ENCODE measurements at places on chromosomes 6 and 20. TPM values are rescaled to one million over a fixed set of nuclear protein-coding genes. Genes with fewer than 3 reads are reported as not detected.

- no peaks in the 10 kb centered on the region for H3K4me1 ChIP-seq
- no peak overlapping the region for H3K27ac ChIP-seq
- DNase-seq: no peak
- H3K4me3 ChIP-seq: no peak overlapping the region
These were observed 83.4 kb downstream of the OPN5 start for GRCh38 chr6:47865206-47865605.

Gene TMEM244
- not detected for total RNA-seq

DNA sequence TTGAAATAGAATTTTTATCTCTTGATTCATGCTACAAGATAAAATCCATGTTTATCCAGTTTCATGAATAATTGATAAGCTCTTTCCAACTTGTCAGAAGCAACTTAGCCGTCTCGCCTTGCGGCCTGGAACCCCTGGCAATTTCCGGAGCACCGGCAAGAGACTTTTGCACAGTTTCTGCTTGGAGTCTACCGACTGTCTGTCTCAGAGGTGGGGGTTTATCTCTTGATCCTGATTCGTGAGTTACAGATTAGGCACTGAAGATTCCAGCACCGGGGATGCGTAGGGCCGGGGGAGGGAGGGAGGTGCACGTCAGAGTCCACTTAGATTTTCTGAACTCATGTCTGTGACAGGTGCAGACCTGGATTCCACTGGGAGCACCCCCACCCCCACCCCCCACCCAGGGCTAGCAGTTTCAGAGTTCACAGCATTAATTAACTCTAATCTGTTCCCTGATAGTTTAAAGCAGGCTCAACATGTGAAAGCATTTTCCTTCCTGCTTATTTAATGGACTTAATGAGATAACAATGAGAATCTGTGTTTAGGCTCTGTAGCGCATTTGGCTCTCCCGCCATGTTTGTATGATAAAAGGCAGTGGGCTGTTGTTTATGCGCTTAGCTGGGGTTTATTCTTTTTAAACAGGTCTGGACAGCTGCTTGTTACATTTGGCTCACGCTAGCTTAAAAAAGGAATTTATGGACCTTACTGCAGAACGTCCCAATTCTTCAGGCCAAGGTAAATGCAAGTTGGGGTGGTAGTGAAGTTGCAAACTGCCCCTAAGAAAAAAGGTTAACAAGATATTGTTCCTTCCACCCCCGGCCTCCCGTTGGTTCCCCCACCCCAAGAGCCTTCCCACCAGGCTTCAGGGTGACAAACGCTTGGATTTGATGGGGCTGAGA is 8.1 kb upstream of the APCDD1L start:
- H3K27ac ChIP-seq: peak overlapping the region; percentile 89
- H3K4me3 ChIP-seq: no peak overlapping the region
- peaks cover 40% of the 10 kb centered on the region for H3K36me3 ChIP-seq
- H3K27me3 ChIP-seq: peaks cover 2% of the 10 kb centered on the region
- H3K4me1 ChIP-seq: peaks cover 39% of the 10 kb centered on the region

Gene PTCRA
- not detected for total RNA-seq

Gene CDSN
- not detected for total RNA-seq

DNA sequence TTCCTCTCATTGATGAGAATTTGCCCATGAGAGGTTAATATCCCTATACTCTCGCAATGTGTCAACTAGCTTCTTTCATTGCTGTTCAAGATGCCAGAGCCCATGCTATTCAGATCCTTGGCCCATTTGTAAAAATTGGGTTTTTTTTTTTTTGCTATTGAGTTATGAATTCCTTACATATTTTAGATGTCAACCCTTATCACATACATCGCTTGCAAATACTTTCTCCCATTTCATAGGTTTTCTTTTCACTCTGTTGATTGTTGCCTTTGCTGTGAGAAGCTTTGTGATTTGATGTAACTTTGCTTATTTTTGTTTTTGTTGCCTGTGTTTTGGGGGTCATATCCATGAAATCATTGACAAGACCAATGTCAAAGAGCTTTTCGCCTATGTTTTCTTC is 32.2 kb upstream of the IPCEF1 start:
- peaks cover 3% of the 10 kb centered on the region for H3K27me3 ChIP-seq
- H3K4me3 ChIP-seq: no peak overlapping the region
- DNase-seq: no peak
- H3K36me3 ChIP-seq: peaks cover 22% of the 10 kb centered on the region

Gene CAGE1
- not detected for total RNA-seq

GRCh38 chr6:170062209-170062914 is 228.5 kb downstream of the DLL1 start:
- DNase-seq: no peak
- H3K36me3 ChIP-seq: no peaks in the 10 kb centered on the region
- H3K4me3 ChIP-seq: no peak overlapping the region
- no peak overlapping the region for H3K27ac ChIP-seq
- no peaks in the 10 kb centered on the region for H3K4me1 ChIP-seq

GRCh38 chr20:52200870-52201269 is 9.3 kb upstream of the ZFP64 start:
- H3K4me3 ChIP-seq: no peak overlapping the region
- H3K36me3 ChIP-seq: no peaks in the 10 kb centered on the region
- H3K27ac ChIP-seq: no peak overlapping the region
- H3K4me1 ChIP-seq: no peaks in the 10 kb centered on the region
- DNase-seq: no peak

- H3K4me3 ChIP-seq: no peak overlapping the region
- no peak for DNase-seq
- H3K27me3 ChIP-seq: peaks cover 6% of the 10 kb centered on the region
- H3K36me3 ChIP-seq: no peaks in the 10 kb centered on the region
These were observed 652.0 kb upstream of the NOX3 start for GRCh38 chr6:156107624-156108101.

DNA sequence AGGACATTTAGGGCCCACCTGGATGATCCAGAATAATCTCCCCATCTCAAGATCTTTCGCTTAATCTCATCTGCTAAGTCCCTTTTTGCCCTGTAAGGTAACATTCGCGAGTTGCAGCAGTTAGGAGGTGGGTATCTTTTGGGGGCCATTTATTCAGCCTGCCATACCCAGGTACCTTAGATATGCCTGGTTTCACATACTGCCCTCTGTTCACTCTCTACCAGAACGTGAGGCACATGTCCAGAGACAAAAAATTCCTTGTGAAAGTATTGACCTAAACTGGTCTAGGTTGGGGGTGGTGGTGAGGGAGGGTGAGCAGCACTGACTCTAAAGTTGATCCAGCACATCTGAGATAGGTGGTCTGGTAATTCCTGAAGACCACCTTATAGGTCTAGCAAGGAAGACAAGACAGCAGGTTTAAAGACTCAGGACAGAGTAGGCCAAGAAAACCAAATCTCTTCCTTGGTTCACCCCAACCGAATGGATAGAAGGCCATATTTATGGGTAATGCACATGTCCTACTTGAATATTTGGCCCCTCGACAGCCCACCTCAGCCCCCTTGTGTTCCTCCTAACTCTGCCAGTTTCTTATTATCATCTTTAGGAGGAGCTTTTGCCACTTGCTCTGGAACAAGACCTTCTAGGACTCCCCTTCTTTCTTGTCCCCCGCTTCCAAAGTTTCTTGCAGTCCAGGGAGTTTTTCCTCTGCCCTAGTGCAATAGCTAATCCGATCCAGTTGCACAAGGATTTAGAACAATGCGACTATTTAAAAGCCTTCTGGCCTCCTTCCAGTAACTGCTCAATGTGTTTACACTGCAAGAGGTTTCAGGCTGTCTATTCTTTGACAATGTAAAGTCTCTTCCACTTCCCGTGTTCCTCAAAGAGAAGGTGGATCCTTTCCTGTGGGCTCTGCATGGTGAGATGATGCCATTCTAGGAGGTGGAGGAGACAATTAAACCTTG is 213.0 kb upstream of the LAMP5 start:
- H3K27ac ChIP-seq: peak overlapping the region; percentile 48
- peak; percentile 13 for DNase-seq
- peaks cover 62% of the 10 kb centered on the region for H3K4me1 ChIP-seq
- no peaks in the 10 kb centered on the region for H3K27me3 ChIP-seq
- peaks cover 20% of the 10 kb centered on the region for H3K36me3 ChIP-seq

- peak; percentile 57 for DNase-seq
- peak overlapping the region; percentile 74 for H3K27ac ChIP-seq
- no peaks in the 10 kb centered on the region for H3K36me3 ChIP-seq
- H3K4me1 ChIP-seq: peaks cover 31% of the 10 kb centered on the region
These were observed 27.6 kb downstream of the ZNF311 start for GRCh38 chr6:28977341-28978132.

- no peak for DNase-seq
- H3K36me3 ChIP-seq: no peaks in the 10 kb centered on the region
- peaks cover 22% of the 10 kb centered on the region for H3K27me3 ChIP-seq
- H3K27ac ChIP-seq: no peak overlapping the region
These were observed 277.0 kb downstream of the PREX1 start for GRCh38 chr20:48550814-48551213.

- H3K4me1 ChIP-seq: no peaks in the 10 kb centered on the region
- H3K27ac ChIP-seq: no peak overlapping the region
- peaks cover 34% of the 10 kb centered on the region for H3K27me3 ChIP-seq
- no peak for DNase-seq
- no peak overlapping the region for H3K4me3 ChIP-seq
These were observed 1.5 kb downstream of the MAFB start for GRCh38 chr20:40687384-40688128.

Gene ZSCAN23
- total RNA-seq: 2.0 TPM

DNA sequence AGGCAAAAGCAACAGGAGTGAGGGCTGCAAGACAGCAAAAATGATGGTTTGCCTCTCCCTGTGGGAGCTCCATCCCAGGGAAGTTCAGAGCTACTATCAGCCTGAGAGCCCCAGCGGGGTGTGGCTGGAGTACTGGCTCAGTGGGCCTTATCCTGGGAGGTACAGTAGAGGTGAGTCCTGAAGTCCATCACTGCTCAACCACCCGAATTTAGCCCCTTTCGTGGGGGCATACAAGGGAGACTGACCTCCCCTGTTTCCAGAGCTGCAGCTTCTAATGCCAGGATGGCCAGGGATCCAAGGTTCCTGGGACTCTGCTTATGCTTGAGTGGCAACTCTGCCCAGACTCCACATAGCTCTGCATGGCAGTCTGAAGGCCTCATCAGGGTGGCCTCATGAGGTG is 617.8 kb downstream of the MMUT start:
- peaks cover 19% of the 10 kb centered on the region for H3K36me3 ChIP-seq
- no peaks in the 10 kb centered on the region for H3K27me3 ChIP-seq
- H3K27ac ChIP-seq: no peak overlapping the region
- H3K4me3 ChIP-seq: no peak overlapping the region

Gene FKBP1C
- 1.1 TPM for total RNA-seq

DNA sequence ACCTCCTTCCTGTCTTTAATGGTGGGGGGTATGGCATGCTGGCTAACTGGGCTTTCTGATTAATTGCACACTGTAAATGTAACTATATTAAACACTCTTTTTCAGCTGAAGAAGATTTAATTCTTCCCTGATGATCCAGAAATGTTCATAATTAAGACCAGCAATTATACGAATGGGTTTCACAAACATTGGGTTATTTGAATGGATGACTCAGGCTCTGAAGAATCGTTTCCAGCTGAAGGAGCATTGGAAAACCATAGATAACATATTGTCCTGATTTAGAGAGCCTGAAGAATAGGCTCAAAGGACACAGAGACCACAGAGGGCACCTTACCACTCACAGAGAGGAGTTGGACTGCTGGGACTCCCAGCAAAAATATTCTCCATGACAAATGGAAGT is 130.7 kb upstream of the SSTR4 start:
- peaks cover 4% of the 10 kb centered on the region for H3K27me3 ChIP-seq
- no peak for DNase-seq
- no peak overlapping the region for H3K4me3 ChIP-seq
- no peaks in the 10 kb centered on the region for H3K4me1 ChIP-seq
- H3K36me3 ChIP-seq: no peaks in the 10 kb centered on the region

DNA sequence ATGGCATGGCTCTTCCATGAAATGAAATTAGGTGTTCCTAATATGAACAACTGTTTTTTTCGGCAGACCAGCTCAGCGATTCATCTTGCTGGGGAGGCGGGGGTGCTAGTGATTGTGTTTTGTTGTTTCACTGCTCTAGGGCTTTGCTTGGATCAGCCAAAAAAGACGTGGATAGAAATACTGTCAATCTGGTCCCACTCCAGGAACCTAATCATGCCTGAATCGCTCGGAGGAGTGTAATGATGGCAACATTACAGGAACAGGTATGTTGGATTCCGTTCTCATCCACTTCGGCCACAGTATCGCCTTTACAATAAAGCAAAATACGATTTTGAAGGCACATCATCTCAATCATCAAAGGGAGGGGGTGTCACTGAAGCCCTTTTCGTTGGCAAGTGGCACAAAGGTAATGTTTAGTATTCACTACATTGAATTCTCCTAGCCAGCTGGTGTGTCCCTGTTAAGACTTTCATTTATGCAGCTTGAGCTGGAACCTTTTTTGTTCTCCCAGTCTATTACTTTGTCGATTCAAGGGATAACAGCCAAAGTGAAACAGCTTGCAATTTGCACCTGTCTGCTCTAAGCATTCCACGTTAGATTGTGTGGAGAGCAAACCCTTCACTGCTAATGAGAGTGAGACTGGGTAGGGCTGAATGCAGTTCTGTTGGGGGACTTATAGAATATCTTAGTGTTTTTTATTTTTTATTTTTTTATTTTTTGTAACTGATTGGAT is 477.7 kb downstream of the TFAP2A start:
- no peak overlapping the region for H3K4me3 ChIP-seq
- H3K36me3 ChIP-seq: no peaks in the 10 kb centered on the region

GRCh38 chr6:107652526-107653182 is 162.7 kb downstream of the SOBP start:
- no peak overlapping the region for H3K4me3 ChIP-seq
- no peaks in the 10 kb centered on the region for H3K36me3 ChIP-seq
- DNase-seq: no peak
- no peak overlapping the region for H3K27ac ChIP-seq
- H3K4me1 ChIP-seq: peaks cover 16% of the 10 kb centered on the region
- peaks cover 21% of the 10 kb centered on the region for H3K27me3 ChIP-seq

Gene SMPD2
- total RNA-seq: 6.5 TPM

Gene NEURL2
- 2.3 TPM for total RNA-seq

DNA sequence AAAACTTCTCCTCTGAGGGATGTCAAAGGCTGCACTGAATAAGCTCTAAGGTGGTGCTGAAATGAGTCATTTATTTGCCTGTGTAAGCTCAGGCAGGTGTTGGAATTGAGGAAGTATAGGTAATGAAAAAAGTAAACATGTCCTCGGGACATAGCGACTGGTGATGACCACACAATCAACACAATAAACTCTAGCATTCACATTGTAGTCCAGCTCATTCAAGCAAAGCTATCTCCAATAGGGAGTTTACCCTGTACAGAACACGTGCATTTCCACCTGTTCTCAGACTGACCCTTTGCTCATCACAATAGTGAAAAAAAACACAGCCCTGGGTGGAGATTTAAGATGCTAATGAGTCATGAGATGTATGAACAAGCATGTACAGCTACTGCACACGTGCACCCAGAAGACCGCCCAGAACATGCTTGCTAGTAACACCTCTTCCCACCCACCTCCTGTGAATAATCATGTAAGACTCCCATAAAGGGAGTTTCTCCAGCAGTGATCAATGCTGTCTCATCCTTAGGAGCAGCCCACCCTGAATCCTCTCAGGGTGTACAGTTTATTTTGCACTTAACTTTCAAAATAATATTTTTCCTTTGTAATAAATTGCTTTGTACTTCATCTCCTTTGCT is 33.0 kb upstream of the POU5F1 start:
- H3K4me3 ChIP-seq: peak overlapping the region; percentile 87
- H3K27ac ChIP-seq: peak overlapping the region; percentile 88

Gene KCNS1
- total RNA-seq: 0.51 TPM
